ENCODE measurements at places on chromosomes 5 and 9.
A peak's percentile ranks its signal among the peaks of the same experiment; 100 is the strongest.

DNA sequence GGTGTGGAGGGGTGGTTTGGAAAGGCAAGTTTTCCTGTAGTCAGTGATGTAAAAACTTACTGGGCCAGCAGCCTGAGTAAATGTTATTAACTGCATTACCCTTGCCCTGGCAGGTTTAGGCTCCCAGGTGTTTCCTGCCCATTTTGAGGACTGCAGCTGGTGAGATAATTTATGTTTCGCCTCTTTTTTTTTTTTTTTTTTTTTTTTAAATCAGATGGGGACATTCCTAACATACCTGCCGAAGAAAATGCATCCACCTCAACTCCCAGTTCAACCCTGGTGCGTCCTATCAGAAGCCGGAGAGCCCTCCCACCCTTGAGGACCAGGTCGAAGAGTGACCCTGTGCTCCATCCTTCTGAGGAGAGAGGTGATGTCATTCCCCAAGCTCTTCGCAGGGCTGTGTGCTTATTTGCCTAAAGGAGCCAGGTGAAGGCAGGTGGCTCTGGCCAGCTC lies 60.6 kb downstream of the ENTREP1 start:
- no peak for DNase-seq

GRCh38 chr5:132777209-132778069 lies at the start of gene SEPTIN8:
Gene SEPTIN8, minus strand, starts transcription at chr5:132777239. Its CDS starts 102 bp downstream, at chr5:132777137.
- DNase-seq: peak; percentile 42

DNA sequence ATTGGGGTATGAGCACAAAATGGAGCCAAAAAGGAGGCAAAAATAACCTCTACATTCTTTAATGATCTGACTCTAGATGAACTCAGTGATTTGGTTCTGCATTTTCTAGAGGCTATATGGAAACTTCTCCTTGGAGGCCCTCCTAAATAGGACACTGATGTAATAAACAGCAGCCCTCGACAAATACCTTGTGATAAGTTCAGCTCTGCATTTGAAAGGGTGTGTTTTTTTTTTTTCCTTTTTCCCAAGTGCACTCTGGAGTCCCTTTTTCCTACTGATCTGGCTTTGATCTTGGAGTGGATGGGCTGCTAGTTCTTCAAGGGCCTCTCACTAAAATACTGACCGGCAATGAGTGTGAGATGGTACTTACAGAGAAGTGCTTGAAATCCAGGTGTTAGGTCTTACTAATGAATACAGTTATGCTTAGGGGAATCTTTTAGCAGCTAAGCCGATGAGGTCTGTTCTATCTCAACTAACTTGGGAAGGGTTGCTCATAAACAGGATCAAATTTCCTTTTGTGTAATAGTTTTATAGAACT lies 161.7 kb downstream of the MAST4 start:
- DNase-seq: no peak

DNA sequence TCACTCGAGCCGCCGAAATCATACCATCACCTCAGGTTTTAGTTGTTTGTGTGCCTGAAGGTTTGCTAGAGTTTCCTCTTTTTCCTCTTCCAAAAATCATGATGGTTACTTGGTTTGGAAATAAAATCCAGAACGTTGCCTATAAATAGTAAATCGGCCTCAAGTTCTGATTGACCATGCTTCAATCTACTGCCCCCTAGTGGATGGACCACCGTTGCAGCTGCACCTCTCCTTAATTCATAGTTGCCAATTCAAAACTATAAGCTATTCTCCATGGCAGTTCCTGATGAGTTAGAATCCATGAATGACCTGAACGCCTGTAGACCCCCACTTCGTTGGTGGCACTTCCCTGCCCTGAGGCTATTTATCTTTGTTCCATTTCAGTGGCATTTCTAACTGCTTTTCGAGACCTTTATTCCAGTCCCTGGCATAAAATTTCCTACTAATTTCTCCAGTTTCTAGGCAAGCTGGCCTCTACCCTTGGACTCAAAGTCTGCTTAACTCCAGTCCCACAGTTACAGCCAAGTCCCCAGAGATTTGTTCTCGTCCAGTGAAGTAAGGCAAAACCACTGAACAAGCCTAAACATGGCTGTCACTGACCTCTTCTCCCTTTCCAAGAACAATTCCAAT lies 422.6 kb downstream of the EFNA5 start:
- DNase-seq: peak; percentile 3

DNA sequence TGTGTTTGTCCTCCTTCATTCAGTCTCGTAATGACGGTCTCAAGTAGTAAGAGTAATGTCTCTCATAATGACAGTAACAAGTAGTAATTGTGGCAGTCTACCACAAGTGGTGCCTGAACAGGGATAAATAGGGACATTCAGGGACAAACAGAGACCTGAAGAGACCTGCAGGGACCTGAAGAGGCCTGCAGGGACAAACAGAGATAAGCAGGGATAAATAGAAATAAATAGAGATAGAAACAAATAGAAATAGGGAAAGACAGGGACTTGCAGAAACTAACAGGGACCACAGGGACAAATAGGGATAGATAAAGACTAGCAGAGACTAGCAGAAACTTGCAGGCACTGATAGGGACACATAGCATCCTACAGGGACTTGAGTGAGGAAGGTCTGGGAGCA lies 7.9 kb downstream of the UGT3A2 start:
- no peak for DNase-seq

- no peak for DNase-seq
These were observed 58.8 kb downstream of the FOCAD start for GRCh38 chr9:20742833-20743232.

- DNase-seq: no peak
These were observed 87.4 kb upstream of the FAM169A start for GRCh38 chr5:74953554-74953936.

DNA sequence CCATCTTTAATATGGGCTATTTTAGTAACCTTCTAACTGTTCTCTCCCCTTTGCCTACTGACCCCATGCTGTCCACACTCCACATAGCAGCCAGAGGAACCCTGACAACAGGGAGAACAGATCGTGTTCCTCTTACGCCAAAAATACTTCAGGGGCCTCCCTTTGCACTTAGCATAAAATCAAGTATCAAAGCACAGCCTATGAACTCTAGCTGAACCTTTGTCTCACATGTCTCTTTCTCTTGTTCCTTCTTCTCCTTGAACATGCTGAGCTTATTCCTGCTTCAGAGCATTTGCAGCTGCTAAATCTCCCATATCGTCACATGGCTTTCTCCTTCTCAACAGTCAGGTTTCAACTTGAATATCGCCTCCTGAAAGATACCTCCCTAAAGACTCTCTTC lies 698.8 kb upstream of the C9orf72 start:
- DNase-seq: no peak

DNA sequence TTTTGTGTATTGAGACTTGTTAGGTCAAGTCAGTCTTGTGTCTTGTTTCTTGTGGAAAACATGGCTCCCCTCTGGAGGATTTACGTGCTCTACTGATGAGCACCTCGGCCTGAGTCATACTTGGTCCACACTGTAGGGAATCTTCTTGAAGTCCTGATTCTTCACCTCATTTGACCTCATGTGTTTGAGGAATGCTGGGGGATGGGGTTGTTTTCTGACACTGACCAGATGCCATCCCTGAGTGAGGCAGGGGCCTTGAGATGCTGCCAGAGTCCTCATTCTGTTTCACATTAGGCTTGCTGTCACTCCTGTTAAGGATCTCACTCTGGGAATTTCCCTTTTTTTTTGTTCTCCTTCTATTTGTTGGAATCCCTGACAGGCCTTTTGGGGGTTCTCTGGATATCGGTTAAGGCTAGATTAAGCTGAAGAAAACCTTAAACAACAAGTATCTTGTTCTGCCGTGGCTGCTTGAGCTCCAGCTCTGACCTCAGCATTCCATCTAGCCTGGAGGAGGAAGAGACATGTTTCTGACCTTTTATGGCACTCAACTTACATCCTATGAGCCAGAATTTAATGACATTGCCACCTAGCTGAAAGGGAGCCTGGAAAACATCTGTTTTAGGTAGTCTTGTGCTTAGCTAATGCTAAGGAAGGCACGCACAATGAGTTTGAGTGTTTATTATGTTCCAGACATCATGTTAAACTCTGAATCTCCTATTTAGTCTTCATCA lies 20.6 kb downstream of the TCOF1 start:
- no peak for DNase-seq

DNA sequence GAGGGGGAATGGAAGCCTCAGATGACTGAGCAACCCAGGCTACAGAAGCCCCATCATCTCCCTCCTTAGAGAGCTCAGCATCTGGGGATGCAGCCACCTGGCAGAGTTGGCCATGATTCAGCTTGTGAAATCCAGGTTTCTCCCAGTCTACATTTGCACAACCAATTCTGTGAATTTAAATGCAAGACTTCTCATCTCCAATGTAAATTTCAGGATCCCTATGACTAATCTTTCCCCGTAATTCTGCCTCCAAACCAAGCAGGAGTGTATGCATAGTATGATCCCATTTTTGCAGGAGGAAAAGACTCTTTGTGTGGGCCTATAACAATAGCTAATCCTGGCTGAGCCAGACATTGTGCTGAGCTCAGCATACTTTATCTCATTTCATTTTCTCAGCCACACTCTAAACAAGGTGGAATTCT lies 59.6 kb upstream of the IL17B start:
- DNase-seq: no peak

GRCh38 chr9:127763918-127764384 lies 14.5 kb downstream of the SH2D3C start:
- DNase-seq: peak; percentile 61

- DNase-seq: no peak
These were observed 148.7 kb downstream of the FOCAD start for GRCh38 chr9:20832775-20833174.

DNA sequence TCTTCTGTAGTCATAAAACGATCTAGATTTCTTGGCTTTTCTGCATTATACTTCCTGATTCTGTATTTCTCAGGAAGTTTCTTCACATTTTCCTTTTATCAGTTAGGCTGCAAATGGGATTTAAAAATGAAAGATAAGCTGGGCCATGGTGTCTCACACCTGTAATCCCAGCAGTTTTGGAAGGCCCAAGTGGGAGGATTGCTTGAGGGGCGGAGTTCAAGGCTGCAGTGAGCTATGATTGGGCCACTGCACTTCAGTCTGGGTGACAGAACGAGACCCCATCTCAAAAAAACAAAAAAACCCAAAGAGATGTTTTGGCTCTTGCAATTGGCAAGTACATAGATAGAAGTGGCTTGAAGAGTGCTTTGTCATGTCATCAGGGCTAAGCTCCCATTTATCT lies 26.2 kb upstream of the APC start:
- no peak for DNase-seq
